ENCODE measurements at places on chromosomes 5 and 9.

GRCh38 chr5:72788866-72789505 is 27.5 kb upstream of the TNPO1 start:
- peak; percentile 26 for DNase-seq

- DNase-seq, result peak; percentile 87
Observed at GRCh38 chr5:57468481-57469163, 14.0 kb downstream of the ACTBL2 start.

GRCh38 chr9:23812673-23813072 is 13.4 kb downstream of the ELAVL2 start:
- DNase-seq, result no peak

GRCh38 chr9:129162497-129163197 is 15.4 kb downstream of the IER5L start:
- DNase-seq, result no peak

- DNase-seq, result peak; percentile 70
Observed at GRCh38 chr5:67147760-67148159, 48.8 kb downstream of the CD180 start.

DNA sequence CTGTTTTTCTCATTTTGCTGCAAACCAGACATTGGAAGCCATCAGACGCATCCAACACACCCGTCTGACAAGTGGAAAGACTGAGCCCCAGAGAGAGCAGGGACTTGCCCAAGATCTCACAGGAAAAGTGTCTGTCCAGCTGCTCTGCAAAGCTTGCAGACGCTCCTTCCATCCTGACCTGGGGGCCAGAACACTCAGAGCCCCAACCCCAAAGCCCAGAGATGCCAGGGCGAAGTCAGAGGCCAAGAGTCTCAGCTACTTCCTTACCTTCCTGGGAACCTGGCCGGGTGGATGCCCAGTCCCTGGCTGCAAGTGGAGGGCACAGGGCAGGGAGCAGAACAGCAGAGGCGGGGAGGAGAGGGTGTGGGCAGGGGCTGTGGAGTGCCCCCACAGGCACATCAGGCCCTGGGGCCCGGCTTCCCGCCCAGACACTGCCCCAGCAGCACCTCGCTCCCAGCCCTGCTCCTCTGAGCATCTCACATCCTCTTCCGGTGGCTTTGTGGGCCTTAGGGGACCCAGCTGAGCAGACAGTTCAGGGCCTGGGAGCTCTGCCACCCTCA is 9.7 kb upstream of the RALGDS start:
- DNase-seq, result no peak

DNA sequence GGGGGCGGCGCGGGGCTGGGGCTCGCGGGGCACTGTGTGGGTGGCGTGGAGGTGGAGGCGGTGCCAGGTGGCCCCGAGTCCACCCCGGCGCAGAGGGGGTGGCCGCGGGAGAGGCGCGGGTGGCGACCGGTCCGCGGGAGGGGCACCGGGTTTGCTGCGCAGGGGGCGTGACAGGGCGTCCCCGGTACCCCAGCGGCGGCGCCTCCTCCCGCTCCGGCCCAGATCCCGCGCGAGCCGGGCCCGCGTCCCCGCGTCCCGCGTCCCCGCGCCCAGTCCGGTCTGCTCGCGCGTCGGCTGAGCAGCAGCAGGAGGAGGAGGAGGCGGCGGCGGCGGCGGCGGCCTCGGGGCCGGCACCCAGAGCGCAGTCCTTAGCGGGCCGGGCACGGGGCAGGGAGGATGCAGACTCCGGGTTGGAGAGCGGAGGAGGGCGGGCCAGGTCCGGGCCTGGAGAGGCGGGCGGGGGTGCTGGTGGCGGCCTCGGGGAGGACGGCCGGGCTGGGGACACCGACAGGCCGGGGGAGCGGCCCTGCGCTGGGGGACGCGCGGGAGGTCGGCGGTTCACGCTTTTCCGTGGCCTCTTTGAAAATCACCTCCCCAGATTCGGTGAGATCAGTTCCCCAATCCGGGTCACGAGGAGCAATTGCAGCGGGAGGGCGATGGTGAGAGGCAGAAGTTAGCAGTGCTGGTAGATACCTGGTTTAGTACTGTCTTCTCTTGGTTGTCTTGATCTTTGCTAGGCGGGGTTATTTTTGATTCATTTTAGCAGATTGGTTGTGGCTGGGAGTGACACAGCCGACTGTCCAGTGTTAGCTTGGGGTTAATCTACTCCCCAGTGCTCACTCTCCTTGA is 1.7 kb downstream of the TRIO start:
- DNase-seq, result peak; percentile 78

DNA sequence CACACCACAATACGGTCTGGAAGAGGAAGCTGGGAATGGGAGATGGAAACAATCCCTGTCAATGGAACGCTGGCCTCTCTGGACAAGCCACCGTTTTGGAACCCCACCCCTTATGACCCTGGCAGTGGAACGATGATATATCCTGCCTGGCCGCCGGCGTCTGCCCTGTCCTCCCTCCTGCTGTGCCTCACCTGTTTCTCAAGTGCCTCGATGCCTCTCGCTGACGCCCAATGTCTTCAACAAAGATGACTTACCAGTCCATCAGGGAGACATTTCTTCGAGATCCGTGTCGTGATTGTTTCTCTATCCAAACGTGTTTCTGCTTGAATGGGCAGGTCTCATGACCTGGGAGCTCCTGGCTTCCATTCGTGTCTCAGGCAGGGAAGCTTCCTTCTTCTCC is 476.5 kb downstream of the SPATA31A7 start:
- DNase-seq, result no peak

DNA sequence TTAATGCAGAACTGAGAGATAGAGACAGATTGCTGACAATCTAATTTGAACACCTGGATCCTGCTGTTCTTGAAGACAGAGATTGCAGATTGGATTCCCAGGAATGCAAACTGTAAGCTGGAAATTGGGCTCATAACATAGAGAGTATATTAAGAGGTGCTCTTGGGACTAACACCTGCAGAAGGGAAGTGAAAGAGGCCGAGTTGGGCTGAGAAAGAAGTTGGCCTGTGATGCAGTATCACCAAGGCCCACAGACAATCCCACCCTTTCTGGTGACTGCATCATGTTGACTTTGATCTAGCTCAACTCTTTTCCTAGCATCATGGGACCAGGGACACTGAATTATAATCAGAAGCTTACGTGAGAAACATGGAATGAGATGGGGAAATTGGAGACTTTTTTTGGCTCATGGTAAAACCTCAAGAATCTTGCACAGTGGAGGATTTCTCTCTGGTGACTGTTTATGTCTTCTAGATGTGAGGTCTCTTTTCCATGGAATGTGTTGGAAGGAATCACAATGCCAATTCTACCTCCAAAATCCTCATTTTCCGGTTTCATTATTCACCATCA is 36.5 kb upstream of the NUDT12 start:
- peak; percentile 21 for DNase-seq

GRCh38 chr5:38420691-38421390 is 135.6 kb downstream of the LIFR start:
- DNase-seq, result peak; percentile 80
